NCI-H1436 treated with DMSO at 0.1 percent for 48 hours (cell line): ENCODE measurements at places on chromosomes 5 and 9.

GRCh38 chr5:151212406-151212798, 11.5 kb downstream of the CCDC69 start:
- DNase-seq = no peak

- DNase-seq = no peak
Observed at GRCh38 chr5:90473396-90474234, 956 bp downstream of the MBLAC2 start.

- DNase-seq = no peak
Observed at GRCh38 chr5:40258222-40258621, 421.5 kb upstream of the PTGER4 start.

DNA sequence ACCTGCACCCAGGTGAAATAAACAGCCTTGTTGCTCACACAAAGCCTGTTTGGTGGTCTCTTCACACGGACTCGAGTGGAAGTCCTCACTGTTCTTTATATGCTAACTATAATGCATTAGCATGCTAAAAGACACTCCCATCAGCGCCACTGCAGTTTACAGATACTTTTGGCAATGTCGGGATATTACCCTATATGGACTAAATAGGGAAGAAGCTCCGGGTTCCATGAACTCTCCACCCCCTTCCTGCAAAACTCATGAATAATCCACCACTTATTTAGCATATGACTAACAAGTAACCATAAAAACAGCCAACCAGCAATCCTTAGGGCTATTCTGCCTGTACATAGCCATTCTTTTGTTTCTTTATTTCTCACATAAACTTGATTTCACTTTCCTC, 426.2 kb upstream of the PTPRD start:
- no peak for DNase-seq

GRCh38 chr5:157232706-157233105, 33.2 kb upstream of the CYFIP2 start:
- no peak for DNase-seq

GRCh38 chr5:150523472-150524350, 15.8 kb downstream of the NDST1 start:
- DNase-seq = no peak

DNA sequence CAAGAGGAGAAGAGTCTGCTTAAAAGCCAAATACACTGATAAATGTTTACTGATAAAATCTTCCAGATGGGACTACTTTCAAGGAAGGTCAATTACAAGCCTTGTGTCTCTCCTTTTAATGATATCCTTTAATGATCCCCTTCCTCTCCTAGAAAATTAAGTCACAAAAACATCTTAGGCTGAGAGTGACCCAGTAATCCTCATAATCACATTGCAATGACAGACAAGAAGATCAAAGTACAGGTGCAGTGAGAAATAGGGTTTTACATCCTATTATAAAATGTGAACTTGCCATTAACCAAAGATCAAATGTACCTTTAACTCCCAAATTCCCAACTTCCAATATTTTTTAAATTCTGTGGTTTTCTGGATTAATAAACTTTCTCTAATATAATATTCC, 514.8 kb downstream of the RAB3C start:
- DNase-seq = no peak

DNA sequence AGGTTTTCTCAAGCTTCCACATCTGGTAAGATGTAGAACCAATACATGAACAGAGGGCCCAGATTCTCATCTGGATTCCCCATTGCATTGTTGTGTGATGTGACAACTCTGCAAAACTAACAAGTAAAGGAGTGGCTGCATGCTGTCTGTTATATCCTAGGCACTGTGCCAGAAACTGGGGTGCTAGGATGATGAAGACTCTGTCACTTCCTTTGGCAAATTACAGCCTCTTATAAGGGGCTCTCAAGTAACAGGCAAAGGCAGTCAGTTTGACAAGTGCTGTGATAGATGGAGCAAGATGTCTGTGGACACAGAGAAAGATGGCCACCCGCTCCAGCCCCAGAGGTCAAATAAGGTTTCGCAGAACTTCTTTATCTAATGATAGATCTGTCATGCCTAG, 115.7 kb downstream of the PAPPA start:
- no peak for DNase-seq

DNA sequence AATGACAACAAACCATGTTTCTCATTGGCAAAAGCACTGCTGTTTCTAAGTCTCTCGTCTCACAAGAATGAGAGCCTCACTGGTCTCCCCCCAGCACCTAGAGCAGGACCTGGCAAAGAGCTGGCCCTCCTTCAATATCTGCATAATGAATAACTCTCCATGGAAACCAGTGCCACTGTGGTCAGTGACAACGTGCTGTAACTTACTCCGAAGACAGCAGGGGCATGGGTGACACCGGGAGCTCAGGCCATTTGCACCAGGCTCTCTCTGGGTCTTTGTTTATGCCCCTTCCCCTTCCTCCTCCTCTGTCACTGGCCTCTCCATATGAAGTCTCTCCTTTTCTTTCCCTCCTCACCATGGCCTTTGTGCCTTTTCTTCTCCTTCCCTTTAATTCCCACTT, 33.3 kb downstream of the TAS2R1 start:
- no peak for DNase-seq

DNA sequence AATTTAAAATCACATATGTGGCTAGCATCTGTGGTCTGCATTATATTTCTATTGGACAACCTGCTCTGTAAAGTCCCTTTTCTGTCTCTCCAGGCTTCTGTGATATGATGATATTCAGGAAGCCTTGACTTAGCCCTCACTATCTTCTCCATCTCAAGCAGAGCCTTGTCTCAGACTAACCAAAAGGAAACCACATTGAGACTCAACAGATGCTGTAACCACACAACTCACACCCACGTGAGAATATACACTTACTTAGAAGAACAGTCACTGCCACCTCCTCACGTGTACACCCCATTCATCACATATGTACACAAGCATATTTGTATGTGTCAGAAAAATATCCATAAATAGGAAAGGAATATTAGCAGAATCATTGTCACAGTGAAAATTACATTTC, 33.6 kb downstream of the HTR4 start:
- DNase-seq = no peak

GRCh38 chr5:181189962-181190710, 14.9 kb downstream of the TRIM7 start:
- DNase-seq = no peak

DNA sequence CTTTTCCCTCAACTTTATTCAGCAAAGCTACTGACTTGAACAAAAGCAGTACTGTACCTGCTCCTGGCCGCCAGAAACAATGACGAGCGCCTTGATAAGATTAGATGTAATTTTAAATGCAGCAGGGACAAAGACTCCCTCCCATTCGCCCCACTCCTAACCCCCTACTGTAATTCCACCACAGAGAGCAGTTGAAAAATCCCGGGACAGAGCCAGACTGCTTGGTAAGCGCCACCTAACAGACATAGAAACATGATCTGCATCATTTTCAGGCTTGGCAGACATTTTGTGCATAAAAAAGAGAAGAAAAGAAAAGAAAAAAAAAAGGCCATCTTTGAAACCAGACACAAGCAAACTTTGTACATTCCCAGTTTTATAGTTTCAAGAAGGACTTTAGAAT, 81.9 kb downstream of the ISL1 start:
- no peak for DNase-seq

GRCh38 chr9:133476036-133476931, 2.6 kb downstream of the SLC2A6 start:
- DNase-seq = no peak
